ENCODE measurements at places on chromosomes 2 and 18.
A peak's percentile ranks its signal among the peaks of the same experiment; 100 is the strongest.

GRCh38 chr2:112836163-112836560 is 417 bp downstream of the IL1B start:
- no peak for DNase-seq

- no peak for DNase-seq
These were observed 90.9 kb upstream of the SETBP1 start for GRCh38 chr18:44589693-44590355.

GRCh38 chr2:69577467-69578197 is 65.9 kb downstream of the AAK1 start:
- DNase-seq: no peak

DNA sequence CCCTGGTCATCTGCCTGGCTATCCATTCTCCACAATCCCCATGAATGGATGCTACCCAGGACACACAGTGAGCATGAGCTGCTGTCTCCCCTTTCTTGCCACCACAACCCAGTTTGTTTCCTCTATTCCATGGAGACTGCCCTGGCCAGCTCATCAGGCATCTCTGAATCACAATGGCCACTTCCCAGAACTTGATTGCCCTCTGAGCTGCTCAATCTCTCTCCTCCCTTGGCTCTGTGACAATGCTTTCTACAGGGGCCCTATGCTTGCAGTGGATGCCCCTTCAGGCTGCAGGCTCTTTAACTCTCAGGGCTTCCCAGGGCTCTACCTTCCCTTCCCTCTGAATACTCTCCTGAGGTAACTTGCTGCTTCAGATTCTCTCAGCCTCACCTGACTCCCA is 14.4 kb upstream of the SLC4A5 start:
- no peak for DNase-seq

GRCh38 chr2:239544918-239545465 is 144.2 kb upstream of the HDAC4 start:
- peak; percentile 54 for DNase-seq

DNA sequence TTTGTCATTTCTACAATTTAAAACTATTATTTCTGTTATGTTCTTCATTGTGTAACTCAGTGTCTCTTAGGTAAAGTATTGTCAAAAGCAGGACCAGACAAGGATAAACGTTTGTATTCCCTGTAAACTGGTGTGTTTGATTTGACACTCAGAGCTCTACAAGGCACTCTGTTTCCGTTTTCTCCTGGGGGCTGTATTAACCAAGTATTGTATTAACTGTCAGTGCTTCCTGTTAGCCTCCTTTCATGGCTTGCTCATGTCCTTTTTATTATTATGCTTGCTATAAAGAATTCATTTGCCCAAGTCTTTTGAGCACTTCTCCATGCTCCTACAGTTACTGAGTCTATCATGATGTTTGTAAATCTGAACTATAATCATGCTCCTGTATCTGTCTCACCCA is 323.7 kb downstream of the LPIN1 start:
- no peak for DNase-seq

DNA sequence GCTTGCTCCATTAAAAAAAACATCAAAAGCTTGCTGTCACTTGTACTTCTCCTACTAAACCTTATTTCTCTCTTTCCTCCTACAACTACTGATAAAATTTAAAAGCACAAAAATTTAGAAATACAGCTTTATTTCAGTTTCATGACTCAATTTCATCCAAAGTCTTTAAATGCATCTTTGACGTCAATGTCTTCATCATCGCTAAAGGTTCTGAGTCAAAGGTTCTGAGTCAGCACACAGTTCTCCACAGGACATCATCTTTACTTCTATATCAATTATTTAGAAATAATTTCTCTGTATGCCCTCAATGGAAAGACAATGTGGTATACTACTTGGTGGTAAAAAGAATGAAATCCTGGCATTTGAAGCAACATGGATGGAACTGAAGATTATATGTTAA is 163.9 kb upstream of the DNMT3A start:
- no peak for DNase-seq

GRCh38 chr18:13424363-13424762 is 205.8 kb downstream of the LDLRAD4 start:
- no peak for DNase-seq

DNA sequence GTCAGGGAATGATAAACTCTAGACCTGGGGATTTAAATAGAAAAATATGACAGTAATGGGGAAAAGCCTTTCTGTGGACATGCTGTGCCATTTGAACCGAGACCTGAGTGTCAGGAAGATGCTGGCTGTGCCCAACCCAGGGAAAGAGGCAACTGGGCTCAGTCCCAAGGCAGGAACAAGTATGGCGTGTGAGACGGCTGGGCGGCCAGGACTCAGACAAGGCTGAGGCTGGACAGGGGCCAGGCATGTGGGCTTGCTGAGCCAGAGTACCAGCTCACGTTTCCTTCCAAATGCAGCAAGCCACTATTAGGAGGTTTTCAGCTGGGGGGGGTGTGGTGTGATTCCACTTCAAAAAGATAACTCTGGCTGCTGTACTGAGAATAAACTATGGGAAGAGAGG is 92.4 kb downstream of the INPP5D start:
- no peak for DNase-seq

All from stimulated activated CD4-positive, alpha-beta T cell treated with anti-CD3 and anti-CD28 coated beads, Interleukin-1b, Interleukin-23, amount 100 ng/mL, for 24 hours (primary cell).